ENCODE measurements at places on chromosomes 4 and X.

- no peak for DNase-seq
Observed at GRCh38 chr4:132445386-132445785, 703.7 kb upstream of the PCDH10 start.

DNA sequence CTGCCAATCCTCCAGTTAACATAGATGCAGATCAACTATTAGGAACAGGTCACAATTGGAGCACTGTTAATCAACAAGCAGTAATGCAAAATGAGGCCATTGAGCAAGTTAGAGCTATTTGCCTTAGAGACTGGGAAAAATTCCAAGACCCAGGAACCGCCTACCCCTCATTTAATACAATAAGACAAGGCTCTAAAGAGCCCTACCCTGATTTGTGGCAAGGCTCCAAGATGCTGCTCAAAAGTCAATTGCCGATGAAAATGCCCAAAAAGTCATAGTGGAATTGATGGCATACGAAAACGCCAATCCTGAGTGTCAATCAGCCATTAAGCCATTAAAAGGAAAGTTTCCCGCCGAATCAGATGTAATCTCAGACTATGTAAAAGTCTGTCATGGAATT lies 20.5 kb upstream of the TRIM61 start:
- no peak for DNase-seq

GRCh38 chr4:34000356-34000755 lies 2244.0 kb downstream of the ARAP2 start:
- no peak for DNase-seq

GRCh38 chr4:29553846-29554245 lies 1166.3 kb upstream of the PCDH7 start:
- peak; percentile 8 for DNase-seq

- no peak for DNase-seq
Observed at GRCh38 chrX:21990832-21991231, 41.3 kb upstream of the PHEX start.

Measured in fibroblast of skin of left quadriceps (primary cell).